ENCODE measurements at places on chromosomes 4 and X.

- no peak for DNase-seq
These were observed 36.9 kb downstream of the EVC start for GRCh38 chr4:5747738-5748375.

- no peak for DNase-seq
These were observed 45.6 kb downstream of the COL25A1 start for GRCh38 chr4:109256818-109257217.

DNA sequence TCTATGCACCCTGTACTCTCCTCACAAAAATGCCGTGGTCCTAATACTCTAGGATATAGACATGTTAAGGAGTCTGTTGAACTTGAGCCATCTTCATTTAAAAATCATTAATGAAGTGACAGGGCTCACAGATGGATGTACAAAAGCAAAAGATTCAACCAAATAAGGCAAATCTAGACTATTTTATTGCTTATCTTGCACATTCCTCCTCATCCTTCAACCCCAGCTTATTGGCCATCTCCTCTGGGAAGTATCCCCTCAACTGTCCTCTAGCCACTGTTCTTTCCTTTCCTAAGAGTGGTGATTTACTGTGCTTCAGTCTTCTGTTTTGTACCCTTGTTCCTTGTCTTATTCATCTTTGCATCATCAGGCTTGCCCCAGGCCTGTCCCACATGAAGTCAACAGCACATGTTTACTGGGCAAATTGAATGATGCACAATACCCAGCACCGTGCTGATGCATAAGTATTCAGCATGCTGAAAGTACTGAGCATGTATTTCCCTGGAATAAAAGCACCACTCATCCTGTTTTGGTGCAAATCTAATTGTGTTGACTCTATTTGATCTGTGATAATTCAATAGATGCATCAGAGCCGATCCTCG lies 287.3 kb upstream of the CLNK start:
- no peak for DNase-seq

- DNase-seq, result no peak
These were observed 6.3 kb upstream of the HPRT1 start for GRCh38 chrX:134453631-134454030.

- DNase-seq, result no peak
These were observed 45.6 kb downstream of the MAOB start for GRCh38 chrX:43836435-43837184.

GRCh38 chrX:110402091-110402849 lies 43.6 kb downstream of the RTL9 start:
- DNase-seq, result no peak

DNA sequence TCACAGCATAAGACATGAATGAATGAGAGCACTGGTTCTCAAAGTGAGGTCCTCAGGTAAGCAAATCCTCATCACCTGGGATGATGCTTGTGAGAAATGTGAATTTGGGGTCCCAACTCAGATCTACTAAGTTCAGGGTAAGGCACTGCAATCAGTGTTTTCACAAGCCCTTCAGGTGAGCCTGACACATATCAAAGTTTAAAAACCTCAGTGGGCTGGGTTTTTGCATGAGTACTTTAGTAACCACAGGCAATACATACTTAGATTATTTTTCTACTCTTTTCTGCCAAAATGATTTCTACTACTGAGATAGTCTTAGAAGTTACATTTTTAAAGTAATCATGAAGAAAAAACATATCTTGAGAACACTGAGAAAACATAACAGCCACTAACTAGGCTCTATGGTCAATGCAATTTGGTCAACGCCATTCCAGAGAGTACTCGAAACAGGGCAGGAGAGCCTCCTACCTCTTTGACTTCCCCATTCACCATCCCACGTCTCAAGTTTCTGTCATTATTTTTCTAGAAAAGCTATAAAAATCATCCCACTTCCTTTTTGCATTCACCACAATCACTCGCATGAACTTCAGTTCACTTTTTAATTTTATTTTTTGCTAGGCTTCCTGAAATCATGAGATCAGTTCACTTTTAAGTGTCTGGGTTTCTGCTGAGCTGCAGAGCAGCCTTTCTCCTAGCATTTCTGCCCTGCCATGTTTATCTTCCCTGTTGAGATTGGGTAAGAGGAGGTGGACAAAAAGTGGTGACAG lies 73.8 kb downstream of the MFAP3L start:
- no peak for DNase-seq

DNA sequence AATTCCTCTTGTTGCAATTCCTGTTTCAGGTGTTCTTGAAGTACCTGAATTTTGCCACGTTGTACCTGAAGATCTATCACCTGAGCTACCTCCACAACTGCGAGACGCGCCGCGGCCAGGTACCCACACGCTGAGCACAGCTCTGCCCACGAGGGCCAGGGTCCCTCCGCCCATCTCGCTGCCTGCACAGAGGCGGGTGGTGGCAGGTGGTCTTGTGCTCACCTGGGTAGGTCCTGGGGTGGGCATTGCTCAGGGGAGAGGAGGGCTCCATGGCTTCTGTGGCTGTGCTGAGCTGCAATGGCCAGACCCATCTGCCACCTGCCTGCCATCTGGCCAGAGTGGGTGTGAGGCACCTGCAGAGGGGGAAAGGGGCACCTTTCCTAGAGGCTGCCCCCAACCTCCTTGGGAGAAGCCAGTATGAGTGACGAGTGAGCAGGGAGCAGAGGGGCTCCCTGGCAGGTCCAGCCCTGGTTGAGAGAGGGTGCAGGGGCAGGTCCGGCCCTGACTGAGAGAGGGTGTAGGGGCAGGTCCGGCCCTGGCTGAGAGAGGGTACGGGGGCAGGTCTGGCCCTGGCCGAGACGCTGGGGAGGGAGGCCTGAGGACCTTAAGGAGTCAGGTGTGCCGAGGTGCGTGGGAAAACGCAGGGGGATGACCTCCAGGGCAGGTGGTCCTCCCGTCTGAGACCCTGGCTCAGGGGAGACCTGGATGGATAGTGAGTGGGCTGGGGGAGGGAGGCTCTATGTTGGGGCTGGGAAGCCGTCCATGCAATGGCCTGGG lies 10.7 kb downstream of the PDE6B start:
- no peak for DNase-seq

- no peak for DNase-seq
These were observed 4.6 kb upstream of the LUZP4 start for GRCh38 chrX:115284877-115285276.

DNA sequence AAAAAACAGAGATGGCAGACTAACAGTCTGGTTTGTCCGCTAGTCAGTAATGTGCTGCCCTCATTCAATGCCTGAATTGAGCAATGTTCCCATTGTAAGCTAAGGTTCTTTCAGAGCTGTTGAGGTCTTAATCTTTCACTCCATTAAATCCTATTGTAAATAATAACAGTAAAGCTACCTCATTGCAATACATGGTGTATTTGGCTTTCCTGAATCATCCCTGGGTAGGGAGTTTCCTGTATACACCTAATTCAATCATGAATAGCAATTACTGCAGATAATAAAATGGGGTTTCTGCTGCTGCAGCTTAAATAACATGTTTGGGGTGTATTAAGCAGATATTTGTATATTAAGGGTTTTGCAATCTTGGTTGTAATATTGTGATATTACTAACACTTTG lies 1100.2 kb upstream of the INTU start:
- no peak for DNase-seq
